H1 (cell line): ENCODE measurements at places on chromosomes 11 and 22.

DNA sequence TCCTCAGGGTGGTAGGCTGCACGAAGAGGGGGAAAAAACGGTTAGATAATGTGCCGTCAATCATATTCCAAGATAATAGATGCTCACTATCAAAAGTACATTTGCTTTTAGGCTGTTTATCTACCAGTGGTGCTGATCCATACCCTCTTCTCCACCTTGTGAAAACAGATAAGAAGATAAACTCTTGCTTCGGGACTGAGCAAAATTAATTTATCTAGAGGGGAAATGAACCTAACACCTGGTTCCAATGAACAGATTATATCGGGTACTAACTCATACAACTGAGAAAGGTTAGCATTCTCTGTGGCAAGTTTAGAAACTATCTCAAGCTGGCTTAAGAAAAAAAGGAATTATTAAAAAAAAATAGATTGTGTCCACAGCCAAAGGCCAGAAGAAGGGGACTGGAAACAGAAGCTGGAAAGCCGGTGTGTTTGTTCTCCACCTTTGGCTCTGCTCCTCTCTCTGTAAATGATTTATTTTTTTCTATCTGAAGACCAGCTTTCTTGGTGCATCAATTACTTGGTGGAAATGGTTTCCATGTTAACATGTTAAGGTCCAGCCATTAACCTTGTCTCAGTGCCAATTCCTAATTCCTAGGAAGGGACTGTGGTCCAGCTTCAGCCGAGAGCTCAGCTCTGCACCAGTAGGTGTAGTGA is 55.8 kb downstream of the SC5D start:
- H3K36me3 ChIP-seq = no peaks in the 10 kb centered on the region
- no peak overlapping the region for H3K27ac ChIP-seq
- H3K27me3 ChIP-seq = no peaks in the 10 kb centered on the region

DNA sequence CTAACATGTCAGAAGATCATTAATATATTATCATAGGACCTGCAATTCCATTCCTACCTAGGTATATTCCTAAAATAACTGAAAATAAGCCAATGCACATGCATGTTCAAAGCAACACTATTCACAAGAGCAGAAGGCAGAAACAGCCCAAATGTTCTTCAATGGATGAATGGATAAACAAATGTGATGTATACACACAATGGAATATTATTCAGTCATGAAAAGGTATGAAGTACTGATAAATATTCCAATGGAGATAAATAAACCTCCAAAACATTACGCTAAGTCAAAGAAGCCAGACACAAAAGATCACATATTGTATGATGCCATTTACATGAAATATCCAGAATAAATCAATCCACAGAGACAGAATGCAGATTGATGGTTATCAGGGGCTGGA is 16.8 kb downstream of the AMBRA1 start:
- no peaks in the 10 kb centered on the region for H3K4me1 ChIP-seq
- H3K27me3 ChIP-seq = no peaks in the 10 kb centered on the region
- H3K27ac ChIP-seq = no peak overlapping the region
- H3K4me3 ChIP-seq = no peak overlapping the region
- no peak for DNase-seq

DNA sequence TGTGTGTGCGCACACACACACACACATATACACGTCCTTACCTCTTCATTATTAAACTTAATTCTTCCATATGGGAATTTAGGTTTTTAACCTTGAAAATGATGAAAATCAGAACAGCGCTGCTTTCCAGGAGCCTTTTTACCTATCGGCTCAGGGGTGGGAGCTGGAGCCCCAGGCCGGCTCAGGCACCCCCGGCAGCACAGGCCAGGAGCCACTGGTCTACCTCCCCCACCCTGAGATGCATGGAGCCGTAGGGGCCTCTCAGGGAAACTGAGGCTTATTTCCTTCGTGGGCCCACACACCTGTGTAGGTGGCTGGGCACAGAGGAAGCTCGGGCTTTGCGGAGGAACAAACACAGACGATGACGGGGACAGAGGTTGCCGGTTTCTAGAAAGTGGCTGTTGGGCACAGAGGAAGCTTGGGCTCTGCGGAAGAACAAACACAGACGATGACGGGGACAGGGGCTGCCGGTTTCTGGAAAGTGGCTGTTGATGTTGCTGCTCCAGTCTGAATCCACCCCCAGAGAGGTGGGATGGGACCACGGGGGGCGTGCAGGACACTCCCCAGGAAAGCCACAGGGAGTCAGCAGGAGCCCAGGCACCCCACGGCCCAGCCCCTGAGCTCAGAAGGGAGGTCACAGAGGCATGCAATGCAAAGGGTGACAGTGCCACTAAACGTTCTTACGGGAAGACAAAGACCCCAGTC is 149.4 kb downstream of the BRD1 start:
- no peaks in the 10 kb centered on the region for H3K27me3 ChIP-seq
- H3K4me3 ChIP-seq = no peak overlapping the region
- DNase-seq = no peak

DNA sequence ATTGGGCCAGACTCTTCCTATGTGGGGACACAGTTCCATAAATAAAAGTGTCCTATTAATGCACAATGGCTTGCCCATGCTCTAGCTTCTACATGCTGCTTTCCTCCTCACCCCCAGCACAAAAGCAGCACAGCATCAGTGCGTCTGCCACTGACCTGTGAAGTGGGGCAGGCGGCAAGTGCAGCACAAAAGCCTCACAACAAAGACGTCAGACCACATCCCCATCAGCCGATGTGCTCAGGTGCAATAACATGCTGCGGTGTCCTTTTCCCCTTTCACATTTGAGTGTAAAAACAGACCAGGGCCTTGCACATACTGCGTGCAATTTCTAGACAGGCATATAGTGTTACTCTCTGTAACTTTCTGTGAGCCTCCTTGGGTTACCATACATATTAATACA is 12.8 kb downstream of the DKK3 start:
- DNase-seq = no peak
- no peak overlapping the region for H3K27ac ChIP-seq
- no peak overlapping the region for H3K4me3 ChIP-seq
- H3K27me3 ChIP-seq = no peaks in the 10 kb centered on the region
- 0 out of 2 replicates have a peak, but pooled peaks cover 2% of the 10 kb centered on the region for H3K36me3 ChIP-seq
- no peaks in the 10 kb centered on the region for H3K4me1 ChIP-seq

DNA sequence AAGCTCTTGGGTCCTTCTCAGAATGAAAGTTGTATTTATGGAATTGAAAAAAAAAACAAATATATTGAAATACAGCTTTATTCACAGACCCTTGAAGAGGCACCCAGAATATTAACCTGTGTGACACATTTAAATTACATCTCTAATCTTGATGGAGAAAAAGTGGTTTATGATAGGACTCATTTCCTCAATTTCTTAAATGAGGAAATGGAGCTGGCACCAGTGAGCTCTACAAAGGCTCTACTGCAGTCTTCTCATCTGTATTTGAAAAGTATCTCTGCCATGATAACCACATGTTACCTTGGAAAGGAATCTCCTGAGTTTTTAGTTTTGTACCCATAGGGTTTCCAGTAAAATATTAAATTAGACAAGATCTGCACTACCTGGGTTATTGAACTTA is 186.5 kb downstream of the HIPK3 start:
- H3K4me1 ChIP-seq = no peaks in the 10 kb centered on the region
- H3K4me3 ChIP-seq = no peak overlapping the region
- DNase-seq = no peak
- no peaks in the 10 kb centered on the region for H3K27me3 ChIP-seq

DNA sequence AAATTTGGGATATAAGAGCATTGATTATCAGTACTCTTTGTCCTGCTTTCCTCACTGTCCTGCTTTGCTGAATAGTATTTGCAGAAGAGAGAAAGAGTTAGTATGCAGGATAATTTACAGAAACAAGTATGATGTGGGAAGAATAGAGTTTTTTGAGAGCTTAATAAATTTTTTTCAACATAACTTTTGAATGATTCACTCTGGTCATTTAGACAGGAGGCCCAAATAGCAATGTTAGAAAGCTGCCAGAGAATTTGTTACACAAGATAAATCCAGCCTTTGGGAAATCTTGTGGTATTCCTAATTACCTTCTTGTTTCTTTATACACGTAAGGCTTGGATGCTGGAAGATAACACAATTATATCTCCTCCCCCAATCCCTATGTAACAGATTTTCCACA is 484.6 kb downstream of the CNTN5 start:
- no peaks in the 10 kb centered on the region for H3K36me3 ChIP-seq
- no peak overlapping the region for H3K4me3 ChIP-seq
- DNase-seq = no peak
- H3K4me1 ChIP-seq = peaks cover 4% of the 10 kb centered on the region
- no peaks in the 10 kb centered on the region for H3K27me3 ChIP-seq

DNA sequence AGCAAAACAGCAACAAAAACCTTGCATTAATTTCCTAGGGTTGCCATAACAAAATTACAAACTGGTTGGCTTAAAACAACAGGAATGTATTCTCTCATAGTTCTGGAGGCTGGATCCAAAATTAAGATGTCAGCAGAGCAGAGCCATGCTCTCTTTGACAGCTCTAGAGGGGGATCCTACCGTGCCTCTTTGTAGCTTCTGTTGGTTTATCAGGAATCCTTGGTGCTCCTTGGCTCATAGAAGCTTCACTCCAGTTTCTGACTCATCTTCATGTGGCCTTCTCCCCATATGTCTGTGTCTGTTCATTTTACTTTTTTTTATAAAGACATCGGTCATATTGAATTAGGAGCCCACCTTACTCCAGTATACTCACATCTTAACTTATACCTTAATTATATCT is 90.5 kb upstream of the POU2AF2 start:
- H3K27me3 ChIP-seq = no peaks in the 10 kb centered on the region
- DNase-seq = no peak
- H3K27ac ChIP-seq = no peak overlapping the region
- H3K4me1 ChIP-seq = no peaks in the 10 kb centered on the region
- no peaks in the 10 kb centered on the region for H3K36me3 ChIP-seq

- no peak overlapping the region for H3K4me3 ChIP-seq
- no peak for DNase-seq
- H3K4me1 ChIP-seq = no peaks in the 10 kb centered on the region; the same call in 1 of the 2 replicates
- H3K27ac ChIP-seq = no peak overlapping the region
Observed at GRCh38 chr11:116219171-116219635, 553.6 kb downstream of the BUD13 start.

- H3K4me1 ChIP-seq = peaks cover 13% of the 10 kb centered on the region
- no peaks in the 10 kb centered on the region for H3K27me3 ChIP-seq
- no peaks in the 10 kb centered on the region for H3K36me3 ChIP-seq
- no peak overlapping the region for H3K27ac ChIP-seq
Observed at GRCh38 chr11:112297248-112297866, 36.7 kb upstream of the PLET1 start.

- H3K4me3 ChIP-seq = no peak overlapping the region
- H3K4me1 ChIP-seq = no peaks in the 10 kb centered on the region
- no peak overlapping the region for H3K27ac ChIP-seq
- H3K36me3 ChIP-seq = no peaks in the 10 kb centered on the region
- no peak for DNase-seq
Observed at GRCh38 chr11:26014456-26015115, 317.3 kb upstream of the ANO3 start.

DNA sequence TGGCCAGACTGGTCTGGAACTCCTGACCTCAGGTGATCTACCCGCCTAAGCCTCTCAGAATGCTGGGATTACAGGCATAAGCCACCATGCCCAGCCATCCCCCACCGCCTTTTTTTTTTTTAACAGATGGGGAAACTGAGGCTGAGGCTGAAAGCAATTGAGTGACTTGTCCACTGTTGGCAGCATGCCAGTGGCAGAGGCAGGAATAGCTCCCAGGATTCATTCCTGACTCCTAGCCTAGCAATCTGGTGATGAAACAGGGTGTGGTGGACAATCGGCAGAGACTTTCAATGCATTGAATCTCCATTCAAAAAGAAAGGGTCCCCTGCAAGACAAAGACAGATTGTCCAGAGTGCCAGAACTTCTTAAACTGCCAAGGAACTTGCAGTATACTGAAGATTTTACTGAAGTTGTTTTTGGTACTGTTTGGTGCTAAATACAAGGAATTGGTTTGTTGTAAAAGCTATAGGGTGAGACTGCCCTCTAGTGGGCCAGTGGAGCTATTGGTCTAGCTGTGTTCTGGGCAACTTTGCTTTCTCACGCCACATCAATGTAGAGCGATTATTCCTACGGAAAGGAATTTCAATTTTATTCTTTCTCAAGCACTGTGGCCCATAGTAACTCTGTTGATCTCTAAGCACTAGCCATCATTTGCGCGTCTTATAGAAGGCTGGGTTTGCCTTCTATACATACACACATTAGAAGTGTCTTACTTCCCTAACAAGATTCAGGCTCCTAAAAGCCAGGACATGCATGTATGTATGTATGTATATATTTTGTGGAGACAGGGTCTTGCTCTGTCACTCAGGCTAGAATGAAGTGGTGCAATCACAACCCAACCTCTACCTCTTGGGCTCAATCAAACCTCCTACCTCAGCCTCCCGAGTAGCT is 21.0 kb downstream of the C22orf31 start:
- H3K4me3 ChIP-seq = no peak overlapping the region
- no peak overlapping the region for H3K27ac ChIP-seq
- H3K4me1 ChIP-seq = no peaks in the 10 kb centered on the region; the same call in 1 of the 2 replicates
- peaks cover 9% of the 10 kb centered on the region for H3K36me3 ChIP-seq
- DNase-seq = no peak
